ENCODE measurements at places on chromosomes 4 and X. TPM values are rescaled to one million over a fixed set of nuclear protein-coding genes. Genes with fewer than 3 reads are reported as not detected.

The SLC16A2 gene
- 11.9 TPM for total RNA-seq

The AFF2 gene
- 3.5 TPM for total RNA-seq

The CD38 gene
- total RNA-seq = 12.1 TPM

The CXCL11 gene
- not detected for total RNA-seq

The AFAP1 gene
- total RNA-seq = 45.3 TPM

The DEFB131A gene
- total RNA-seq = not detected

The F11 gene
- total RNA-seq = 0.74 TPM

The GC gene
- not detected for total RNA-seq

The NEXMIF gene
- 1.7 TPM for total RNA-seq

The RASSF6 gene
- total RNA-seq = not detected

The SATL1 gene
- not detected for total RNA-seq

The IL3RA gene
- 5.4 TPM for total RNA-seq

The STAG2 gene
- 64.4 TPM for total RNA-seq

The RFC1 gene
- 40.4 TPM for total RNA-seq

The EXOC1 gene
- 34.3 TPM for total RNA-seq

The LRCH2 gene
- total RNA-seq = 6.1 TPM

The RIBC1 gene
- total RNA-seq = 0.19 TPM

The RPS6KA6 gene
- total RNA-seq = 3.7 TPM

The ETDB gene
- not detected for total RNA-seq

The SPANXD gene
- total RNA-seq = not detected

The BTK gene
- 11.5 TPM for total RNA-seq

The TRO gene
- 7.7 TPM for total RNA-seq

The UBE2A gene
- 56.7 TPM for total RNA-seq

The PAGE5 gene
- not detected for total RNA-seq

The CYLC1 gene
- total RNA-seq = not detected

The CT45A7 gene
- total RNA-seq = not detected

The PDZD4 gene
- total RNA-seq = 21.0 TPM

The IL21 gene
- not detected for total RNA-seq

The TRIM60 gene
- not detected for total RNA-seq

The MAB21L2 gene
- total RNA-seq = 0.10 TPM

The MED12 gene
- total RNA-seq = 33.0 TPM

The CLDN2 gene
- not detected for total RNA-seq

The SFRP2 gene
- total RNA-seq = 157 TPM

The PRSS12 gene
- 0.48 TPM for total RNA-seq

The SCRG1 gene
- total RNA-seq = 18.2 TPM

The WWC2 gene
- total RNA-seq = 25.8 TPM

The BTC gene
- total RNA-seq = 2.9 TPM

The ARR3 gene
- not detected for total RNA-seq

The PARM1 gene
- total RNA-seq = 113 TPM
